ENCODE measurements at places on chromosomes 7 and 10.
A peak's percentile ranks its signal among the peaks of the same experiment; 100 is the strongest.

DNA sequence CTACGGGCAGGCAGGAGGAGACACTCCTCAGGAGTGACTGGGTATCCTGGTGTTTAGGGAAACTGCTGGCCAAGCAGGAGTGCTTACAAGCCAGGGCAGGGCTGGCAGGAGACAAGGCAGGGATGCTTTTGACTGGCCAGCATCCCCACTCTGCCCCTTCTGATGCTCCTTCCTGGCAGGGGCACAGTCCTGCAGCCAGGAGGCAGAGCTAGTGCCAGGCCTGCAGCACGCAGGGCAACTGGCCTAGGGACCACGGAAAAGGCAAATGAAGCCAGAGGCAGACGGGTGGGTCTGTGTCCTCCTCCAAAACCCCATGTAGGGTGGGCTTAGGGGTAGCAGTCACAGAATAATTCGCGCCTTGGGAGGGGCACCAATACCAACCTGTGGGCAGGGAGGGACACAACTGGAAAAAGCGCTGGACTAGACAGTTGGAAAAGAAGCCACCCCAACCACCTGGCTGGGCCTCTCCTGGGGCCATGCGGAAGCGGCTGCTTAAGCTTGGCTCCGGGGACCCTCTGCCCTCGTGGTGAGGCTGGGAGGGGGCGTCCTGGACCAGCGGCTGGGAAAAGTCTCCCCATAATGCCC lies 4.8 kb downstream of the IMPDH1 start:
- no peak for DNase-seq

DNA sequence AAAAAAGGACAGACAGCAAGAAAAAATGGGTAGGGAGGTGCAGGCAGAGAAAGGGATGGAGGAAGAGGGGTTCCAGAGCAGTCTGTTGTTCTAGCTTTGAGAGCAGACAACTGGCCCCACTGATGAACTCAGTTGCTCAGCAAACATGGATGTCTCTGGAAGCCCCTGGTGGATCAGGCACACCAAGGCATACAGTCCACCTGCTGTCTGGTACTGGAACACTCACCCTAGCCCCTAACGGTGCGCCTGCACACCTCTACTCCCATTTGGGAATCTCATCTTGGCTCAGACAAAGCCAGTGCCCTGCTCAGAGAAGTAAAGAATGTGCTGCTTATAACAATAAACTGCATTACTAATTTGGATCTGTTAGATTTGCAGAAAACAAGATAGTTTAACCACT lies 7.7 kb downstream of the MACROH2A2 start:
- DNase-seq: no peak

- DNase-seq: peak; percentile 59
These were observed 121.3 kb downstream of the MYL10 start for GRCh38 chr7:101507791-101508252.

DNA sequence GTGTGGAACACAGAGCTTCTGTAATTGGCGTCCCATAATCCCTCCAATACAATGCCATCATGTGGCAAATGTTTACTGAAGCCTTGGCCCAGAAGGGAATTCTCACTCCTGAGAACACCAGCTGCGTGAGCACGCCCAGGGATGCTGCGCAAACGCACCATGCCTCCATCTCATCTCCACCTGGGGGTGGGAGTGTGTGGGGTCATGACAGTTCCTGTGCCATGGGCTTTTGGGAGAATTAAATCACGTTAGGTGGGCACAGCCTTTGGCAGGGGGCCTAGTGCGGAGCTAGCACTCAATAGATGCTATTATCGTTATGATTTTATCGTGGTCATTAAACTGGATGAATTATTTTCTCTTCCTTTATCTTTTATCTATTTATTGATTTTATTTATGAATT lies 15.8 kb downstream of the WDFY4 start:
- no peak for DNase-seq

DNA sequence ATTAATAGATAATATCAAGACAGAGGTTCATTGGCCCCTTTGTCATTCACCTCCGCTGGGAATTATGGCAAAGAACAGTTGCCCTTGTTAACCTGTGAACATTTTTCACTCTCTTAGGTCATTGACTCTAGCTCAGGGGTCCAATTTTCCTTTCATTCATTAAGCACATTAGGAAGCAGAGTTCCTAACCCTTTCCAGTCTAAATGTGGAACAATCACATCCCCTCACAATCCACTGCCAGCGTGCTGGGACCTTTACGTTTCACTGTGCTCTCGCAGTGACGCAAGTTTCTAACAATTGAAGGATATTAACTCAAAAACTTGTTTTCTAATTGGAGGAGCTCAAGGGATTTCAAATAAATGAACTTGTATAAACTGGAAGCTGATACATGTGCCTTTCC lies 79.3 kb upstream of the MEOX2 start:
- no peak for DNase-seq

- DNase-seq: no peak
These were observed 31.8 kb downstream of the AOAH start for GRCh38 chr7:36692456-36692855.

GRCh38 chr10:1058017-1058416 lies 1.8 kb downstream of the WDR37 start:
- no peak for DNase-seq
